ENCODE measurements at places on chromosomes 1 and 21.

DNA sequence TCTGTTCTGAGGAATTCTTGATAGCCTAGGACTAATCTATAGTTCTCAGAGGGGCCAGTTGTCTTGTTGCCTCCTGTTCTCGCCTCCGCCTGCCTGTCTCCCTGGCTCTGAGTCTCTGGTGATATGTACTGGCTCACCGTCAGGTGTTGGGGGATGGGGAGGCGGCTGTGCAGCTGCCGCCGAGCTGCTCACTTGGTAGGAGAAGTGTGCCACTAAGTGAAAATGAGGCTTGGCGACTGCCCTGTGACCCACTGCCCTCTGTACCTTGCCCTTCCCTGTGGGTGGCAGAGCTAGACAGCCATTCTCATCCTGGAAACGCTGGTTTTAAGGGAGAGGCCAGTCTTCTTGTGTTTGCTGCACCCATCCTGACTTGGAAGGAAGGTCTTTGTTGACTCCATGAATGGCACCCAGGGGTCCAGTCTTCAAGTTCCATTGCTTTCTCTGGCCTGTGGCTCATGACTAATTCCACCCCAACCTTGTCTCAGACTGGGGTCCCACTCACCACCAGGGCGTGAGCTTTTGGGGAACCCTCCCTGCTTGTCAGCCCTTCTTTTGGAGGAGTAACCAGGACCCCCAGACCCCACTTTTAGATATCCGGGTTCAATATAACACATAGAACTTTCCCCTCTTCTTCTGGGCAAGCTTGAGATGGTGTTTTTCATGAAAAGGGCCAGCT lies 120.6 kb downstream of the CACNA1E start:
- peak; percentile 72 for DNase-seq

- no peak for DNase-seq
Measured at GRCh38 chr1:162753998-162754585, 36.4 kb upstream of the HSD17B7 start.

DNA sequence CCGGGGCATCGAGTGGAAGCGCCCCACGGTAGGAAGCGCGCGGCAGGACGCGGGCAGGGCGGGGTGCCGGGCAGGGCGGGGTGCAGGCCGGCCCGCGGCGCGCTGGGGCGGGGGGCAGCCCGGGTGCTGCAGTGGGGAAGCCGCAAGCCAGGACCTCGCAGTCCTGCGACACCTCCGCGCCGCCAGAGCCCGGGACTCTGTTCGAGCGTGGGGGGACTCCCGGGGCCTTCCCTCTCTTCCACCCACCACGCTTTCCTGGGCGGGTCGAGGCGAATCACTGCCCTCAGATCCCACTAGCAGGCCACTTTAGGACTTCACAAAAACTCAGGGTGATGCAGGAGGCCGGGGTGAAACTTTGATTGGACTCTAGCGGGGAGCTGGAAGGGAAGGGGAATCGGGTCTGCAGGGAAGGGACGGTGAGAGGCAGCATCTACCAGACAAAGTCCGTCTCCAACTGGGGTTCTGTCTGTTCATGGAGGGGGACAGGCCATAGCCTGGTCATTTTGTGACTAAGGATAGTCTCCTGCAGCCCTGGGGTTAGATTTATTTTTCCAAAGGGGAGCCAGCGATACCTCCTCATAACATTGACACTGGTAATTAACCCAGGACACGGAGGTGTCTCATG lies 623 bp downstream of the CAPN2 start:
- no peak for DNase-seq

DNA sequence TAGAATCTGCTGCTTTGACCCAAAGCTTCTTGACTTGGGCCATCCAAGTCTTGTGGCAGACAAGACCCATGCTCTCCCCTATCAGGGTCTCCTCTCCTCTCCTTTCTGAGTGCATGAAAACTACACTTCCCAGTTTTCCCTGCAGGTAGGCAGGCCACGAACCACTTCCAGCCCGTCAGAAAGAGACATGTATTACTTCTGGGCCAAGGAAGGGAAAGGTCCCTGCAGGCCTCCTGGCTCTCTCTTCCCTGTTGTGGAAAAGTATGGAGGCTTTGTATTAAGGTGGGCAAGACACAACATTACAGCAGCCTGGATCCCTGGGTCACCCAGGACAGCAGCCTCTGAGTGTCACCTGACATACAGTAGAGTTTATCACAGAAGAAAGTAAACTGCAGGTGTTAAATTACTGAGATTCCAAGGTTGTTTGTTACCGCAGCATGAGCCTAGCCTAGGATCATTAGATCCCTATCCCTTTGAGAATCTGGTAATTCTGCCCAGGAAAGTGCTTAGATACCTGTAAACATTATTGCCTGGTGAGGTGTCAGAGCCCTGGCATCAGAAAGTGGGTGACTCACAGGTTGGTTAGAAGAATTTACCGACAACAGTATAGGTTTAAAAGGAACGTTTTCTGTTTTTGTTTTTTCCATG lies 717.3 kb downstream of the MATN1 start:
- DNase-seq, result no peak

DNA sequence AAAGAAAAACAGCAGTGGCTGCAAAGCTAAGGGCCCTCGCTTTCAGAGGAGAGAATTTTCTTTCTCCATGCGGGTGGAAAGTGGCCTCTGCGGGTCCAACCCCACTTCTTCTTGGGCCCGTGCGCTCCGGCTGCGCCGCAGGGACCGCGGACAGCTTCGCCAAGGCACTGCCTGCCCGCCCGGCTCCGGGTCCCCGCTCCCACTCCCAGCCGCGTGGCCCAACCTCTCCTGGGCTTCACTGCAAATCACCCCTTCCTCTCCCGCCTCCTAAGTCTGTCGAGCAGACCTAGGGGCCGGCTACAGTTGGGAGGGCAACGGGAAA lies 1.0 kb upstream of the RUNX3 start:
- DNase-seq, result no peak

DNA sequence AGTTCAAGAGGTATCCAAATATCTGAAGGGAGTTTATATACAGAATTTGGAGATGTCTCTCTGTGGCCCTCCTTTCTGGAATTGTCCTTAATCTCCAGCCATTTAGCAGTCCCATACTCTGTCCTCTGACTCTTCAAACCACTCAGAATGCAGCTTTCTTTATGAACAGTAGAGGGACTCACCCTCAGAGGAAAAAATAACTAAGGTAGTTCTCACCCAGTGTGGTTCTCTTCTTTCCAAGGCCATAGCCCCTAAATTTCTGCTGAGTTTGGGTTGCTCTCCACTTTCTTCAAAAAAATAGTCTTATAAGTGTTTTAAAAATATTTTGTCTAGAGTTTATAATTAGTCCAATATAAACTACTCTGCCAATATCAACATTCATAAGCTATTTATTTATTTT lies 369.7 kb downstream of the MATN1 start:
- DNase-seq, result no peak

DNA sequence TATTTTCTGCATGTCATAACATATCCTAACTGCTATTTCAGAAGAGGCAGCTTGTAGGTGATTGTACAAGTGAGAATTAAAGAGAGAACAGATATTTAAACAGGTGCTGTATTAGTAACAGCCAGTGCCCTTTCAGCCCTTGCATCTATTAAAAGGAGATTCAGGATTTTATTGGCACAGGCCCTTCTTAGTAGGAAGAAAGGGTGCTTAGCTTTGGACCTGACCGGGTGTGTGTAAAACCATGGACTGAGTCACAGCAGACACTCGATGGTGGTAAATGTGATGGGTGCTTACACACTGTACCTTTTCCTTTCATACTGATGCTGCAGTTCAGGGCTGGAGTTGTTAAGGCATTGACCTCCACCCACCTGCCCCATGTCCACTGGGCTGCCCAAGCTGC lies 12.7 kb upstream of the CD101 start:
- DNase-seq, result no peak

DNA sequence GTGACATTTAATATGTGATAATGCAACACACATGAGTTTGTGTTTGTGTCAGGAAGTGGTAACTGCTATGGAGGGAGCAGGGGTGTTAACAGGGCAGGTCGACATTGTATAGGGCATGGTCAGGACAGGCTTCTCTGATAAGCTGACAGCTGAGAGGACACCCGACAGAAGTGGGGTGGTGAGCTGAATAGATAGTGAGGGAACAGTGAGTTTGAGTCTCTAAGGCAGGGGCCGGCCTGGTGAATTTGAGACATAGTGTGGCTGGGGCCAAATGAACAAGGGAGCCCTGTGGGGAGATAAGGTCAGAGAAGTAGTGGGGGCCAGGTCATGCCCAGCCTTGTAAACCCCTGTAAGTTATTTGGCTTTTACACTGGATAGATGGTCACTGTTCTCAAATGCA lies 217.4 kb upstream of the KIAA0040 start:
- no peak for DNase-seq

DNA sequence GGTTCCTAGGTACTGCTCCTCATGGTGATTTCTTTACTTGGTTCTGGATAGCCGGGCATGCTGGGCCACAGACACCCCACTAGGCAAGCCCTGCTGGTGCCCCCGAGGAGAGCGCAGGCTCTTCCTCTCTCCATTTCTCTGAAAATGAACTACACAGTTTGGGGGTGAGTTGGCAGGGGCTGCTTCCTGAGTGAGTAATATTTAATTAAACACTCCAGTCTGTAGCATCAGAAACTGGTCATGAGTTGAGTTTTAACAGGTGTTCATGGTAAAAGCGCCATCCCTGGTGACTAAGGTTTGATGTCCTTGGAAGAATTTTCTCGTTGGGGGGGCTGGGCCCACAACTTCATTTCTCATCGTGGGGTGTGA lies 1.7 kb downstream of the SPSB1 start:
- DNase-seq, result no peak

DNA sequence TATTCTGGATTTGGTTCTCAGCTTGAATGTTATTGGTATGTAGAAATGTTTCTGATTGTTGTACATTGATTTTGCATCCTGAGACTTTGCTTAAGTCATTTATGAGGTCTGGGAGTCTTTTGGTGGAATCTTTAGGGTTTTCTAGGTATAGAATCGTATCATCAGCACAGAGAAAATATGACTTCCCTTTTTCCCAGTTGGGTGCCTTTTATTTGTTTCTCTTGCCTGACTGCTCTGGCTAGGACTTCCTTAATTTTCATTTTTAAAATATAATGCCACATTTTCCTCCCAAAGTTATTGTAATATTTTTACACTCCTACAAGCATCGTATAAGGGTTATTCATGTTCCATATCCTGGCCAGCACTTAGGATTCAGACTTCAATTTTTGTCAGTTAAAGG lies 111.1 kb downstream of the FNBP1L start:
- DNase-seq, result no peak

- DNase-seq, result no peak
Measured at GRCh38 chr1:234960722-234961455, 167.7 kb downstream of the TOMM20 start.

GRCh38 chr1:148385371-148386030 lies 97.6 kb downstream of the PPIAL4G start:
- DNase-seq, result no peak

- DNase-seq, result no peak
Measured at GRCh38 chr1:24162201-24162600, 19.3 kb upstream of the IL22RA1 start.

- no peak for DNase-seq
Measured at GRCh38 chr1:31717341-31717740, 13.5 kb upstream of the COL16A1 start.

GRCh38 chr1:208855403-208855802 lies 611.2 kb upstream of the PLXNA2 start:
- DNase-seq, result no peak

DNA sequence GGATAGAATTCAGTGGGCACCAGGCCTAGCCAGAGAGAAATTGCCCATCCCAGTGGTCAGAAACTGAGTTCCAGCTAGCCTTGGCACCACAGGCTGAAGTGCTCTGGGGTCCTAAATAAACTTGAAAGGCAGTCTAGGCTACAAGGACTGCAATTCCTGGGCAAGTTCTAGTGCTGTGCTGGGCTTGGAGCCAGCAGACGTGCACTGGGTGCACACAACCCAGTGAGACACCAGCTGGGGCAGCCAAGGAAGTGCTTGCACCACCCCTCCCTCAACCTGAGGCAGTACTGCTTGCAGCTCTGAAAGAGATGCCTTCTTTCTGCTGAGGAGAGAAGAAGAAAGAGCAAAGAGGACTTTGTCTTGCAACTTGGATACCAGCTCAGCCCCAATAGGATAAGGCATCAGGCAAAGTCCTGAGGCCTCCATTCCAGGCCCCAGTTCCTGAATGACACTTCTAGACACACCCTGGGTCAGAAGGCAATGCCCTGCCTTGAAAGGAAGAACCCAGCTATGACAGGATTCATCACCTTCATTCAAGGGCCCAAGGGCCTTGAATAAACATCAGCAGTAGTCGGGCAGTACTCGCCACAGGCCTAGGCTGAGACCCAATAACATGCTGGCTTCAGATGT lies 55.1 kb downstream of the OVGP1 start:
- no peak for DNase-seq

GRCh38 chr1:30916296-30916695 lies 7.7 kb upstream of the SDC3 start:
- DNase-seq, result peak; percentile 76

GRCh38 chr1:97461782-97462181 lies 459.1 kb downstream of the DPYD start:
- no peak for DNase-seq

DNA sequence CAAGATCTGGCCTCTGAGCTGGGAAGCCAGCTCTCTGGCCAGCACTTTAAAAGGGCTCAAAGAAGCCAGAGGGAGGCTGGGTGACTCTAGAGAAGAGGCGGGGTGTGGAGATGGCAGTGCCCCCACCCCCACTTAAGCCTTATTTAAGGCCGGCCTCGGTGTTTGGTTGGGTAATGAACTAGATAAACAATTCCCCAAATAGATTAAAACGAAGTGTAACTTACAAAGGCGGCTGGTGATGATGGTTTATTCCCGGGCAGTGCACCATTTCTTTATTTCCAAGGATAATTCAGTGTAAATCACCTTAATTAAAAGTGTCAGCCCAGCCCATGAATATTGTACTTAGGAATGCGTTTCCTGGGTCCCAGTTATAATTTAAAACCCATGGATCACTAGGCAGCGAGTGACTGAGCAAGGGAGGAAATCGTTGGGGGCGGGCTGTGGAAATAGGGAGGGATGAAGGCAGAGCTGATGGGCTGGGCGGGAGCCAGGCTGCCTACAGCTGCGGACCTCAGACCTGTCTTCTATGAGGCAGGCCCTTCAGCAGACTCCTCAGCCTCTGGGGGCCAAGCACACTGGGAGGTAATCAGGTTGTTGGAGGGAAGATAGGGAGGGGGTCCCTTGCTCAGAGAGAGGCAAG lies 54.9 kb downstream of the TMEM53 start:
- DNase-seq, result no peak

- no peak for DNase-seq
Measured at GRCh38 chr1:17434016-17434415, 5.5 kb downstream of the RCC2 start.

GRCh38 chr1:171743081-171743870 lies 1.4 kb upstream of the VAMP4 start:
- DNase-seq, result no peak

DNA sequence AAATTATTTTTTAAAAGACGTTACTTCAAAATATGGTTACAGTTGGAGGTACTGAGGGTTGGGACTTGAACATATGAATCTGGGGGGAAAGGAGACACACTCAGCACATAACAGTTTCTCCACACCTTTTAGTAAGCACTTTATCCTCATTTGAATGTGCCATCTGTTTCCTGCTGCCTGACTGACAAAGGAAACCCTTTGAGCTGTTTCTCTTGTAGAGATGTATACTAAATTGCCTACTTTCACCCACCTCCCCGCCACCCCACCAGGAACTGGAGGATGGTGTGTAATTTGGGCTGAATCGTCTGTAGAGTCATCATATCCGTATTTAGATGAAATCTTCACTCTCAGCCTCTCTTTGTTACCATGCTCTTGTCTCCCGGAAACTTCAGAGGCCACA lies 108.1 kb downstream of the KAZN start:
- DNase-seq, result no peak

Measured in vagina (tissue), 2 donors.